Activated CD4-positive, CD25-positive, alpha-beta regulatory T cell treated with anti-CD3 and anti-CD28 coated beads, Interleukin-2, amount 50 U/mL, for 16 hours (primary cell): ENCODE measurements at places on chromosomes 6 and 20.
A peak's percentile ranks its signal among the peaks of the same experiment; 100 is the strongest.

DNA sequence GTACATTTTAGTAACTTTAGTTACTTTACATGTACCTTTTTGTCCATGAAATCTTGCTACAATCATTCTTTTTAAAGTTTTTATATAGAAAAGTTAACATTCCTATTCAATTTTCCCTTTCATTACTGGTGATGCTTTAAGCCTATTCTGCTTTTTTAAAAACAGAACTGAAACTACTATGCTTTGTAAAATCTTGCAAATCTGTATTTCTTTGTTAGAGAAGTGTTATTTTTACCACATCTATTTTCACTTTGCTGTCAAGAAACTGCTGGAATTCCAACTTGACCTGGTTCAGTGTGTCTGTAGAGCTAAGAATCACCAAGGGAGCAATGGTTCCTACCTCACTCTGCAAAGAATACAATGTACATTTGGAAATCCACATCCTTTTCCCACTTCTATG, 21.8 kb upstream of the SAMD5 start:
- no peak for DNase-seq

- no peak for DNase-seq
Observed at GRCh38 chr6:85252552-85252951, 197.3 kb upstream of the NT5E start.

DNA sequence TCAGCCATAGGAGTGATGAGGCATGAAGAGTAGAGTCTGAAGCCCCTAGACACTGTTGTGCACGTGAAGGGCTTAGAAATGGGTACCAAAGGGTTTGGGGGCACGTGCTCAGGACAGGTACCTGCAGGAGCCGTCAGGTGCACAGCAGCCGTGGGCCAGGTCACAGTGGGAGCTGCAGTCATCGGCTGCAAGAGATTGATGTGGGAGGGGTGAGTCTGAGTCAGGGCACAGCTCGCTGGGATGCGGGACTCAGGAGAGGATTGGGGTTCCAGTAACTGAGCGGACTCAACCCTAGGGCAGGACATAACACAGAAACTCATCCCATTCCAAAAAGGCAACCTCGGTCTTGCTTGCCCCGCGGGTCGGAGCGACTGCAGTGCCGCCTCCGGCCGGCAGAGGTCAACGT, 1.1 kb downstream of the DLK2 start:
- peak; percentile 38 for DNase-seq

DNA sequence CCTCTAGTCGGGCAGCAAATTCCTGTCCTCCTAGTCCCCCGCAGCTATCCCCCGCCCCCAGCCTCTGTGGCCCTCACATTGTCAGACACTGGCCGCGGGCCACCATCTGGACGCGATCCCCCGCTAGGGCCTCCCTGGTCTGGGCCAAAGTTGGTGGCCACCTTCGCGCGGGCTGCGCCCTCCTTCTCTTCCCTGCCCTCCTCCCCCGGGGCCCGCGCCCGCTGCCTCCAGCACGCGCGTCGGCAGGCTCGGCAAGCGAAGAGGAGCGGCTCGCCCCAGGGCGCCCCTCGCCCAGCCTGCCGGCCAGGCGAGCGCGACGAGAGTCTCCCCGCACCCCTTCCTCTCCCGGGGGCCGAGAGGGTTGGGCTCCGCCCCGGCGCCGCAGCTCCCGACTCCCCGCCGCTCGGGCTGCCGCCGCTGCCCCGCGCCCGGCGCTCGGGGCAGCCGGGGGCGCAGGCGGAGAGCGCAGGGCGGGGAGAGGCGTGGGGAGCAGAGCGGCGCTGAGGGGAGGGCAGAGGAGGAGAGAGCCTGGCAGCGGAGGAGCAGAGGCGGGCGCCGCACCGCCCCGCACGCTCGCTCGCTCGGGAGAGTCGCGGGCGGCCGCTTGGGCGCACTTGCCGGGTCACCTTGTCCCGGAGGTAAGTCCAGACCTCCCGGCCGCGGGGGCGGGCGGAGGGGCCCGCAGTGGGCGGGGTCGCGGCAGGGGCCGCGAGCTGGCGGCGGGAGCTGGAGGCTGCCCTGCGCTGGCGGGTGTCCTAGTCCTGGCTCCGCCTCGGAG, at the start of gene SYNDIG1:
Gene SYNDIG1, plus strand, starts transcription at position 514 of the 778 bp plus-strand sequence. CDS start 73,469 bp downstream, outside the sequence.
- no peak for DNase-seq

GRCh38 chr6:151451417-151451949, 443 bp downstream of the RMND1 start:
- no peak for DNase-seq

DNA sequence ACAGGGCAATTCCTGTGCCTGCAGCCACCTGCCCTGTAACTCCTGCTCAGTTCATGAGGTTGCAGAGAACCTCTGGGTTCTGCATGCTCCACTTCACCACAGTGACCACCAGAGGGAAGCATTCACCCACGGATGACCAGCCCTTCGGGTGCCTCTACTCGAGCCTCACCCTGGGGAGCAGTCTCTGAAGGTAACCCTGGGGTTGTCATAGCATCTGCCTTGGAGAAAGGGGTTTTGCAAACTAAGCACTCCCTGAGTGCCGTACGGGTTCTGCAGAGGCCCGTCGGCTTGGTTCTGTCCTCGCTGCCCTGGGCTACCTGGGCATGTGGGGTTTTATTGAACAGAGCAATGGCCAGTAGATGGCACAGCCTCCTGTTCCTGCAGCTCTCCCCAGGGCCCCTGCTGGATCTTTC, 10.2 kb upstream of the CST5 start:
- DNase-seq, result peak; percentile 24

GRCh38 chr6:44255871-44256774, 1.2 kb downstream of the SLC35B2 start:
- DNase-seq, result no peak

- peak; percentile 44 for DNase-seq
Observed at GRCh38 chr20:60262967-60263603, 304.9 kb downstream of the CDH26 start.

- DNase-seq, result no peak
Observed at GRCh38 chr6:41692080-41692675, 43.2 kb downstream of the TFEB start.

DNA sequence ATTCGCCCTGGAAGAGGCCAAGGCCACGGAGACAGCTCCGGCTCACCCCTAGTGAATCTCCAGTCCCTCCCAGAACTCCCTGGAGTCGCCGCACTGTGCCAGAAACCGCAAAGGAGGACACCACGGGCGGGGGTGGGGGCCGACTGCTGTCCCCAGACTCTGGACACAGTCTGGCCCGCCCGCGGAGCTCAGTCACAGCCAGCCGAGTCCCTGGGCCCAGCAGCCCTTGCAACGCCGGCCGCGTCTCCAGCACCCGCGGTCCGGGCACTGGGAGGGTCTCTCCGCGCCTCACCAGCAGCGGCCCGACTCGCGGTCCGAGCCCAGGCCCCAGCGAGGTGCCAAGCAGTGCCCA, 518 bp downstream of the PEX6 start:
- DNase-seq, result no peak

GRCh38 chr20:33985280-33985679, 8.4 kb upstream of the RALY start:
- no peak for DNase-seq

DNA sequence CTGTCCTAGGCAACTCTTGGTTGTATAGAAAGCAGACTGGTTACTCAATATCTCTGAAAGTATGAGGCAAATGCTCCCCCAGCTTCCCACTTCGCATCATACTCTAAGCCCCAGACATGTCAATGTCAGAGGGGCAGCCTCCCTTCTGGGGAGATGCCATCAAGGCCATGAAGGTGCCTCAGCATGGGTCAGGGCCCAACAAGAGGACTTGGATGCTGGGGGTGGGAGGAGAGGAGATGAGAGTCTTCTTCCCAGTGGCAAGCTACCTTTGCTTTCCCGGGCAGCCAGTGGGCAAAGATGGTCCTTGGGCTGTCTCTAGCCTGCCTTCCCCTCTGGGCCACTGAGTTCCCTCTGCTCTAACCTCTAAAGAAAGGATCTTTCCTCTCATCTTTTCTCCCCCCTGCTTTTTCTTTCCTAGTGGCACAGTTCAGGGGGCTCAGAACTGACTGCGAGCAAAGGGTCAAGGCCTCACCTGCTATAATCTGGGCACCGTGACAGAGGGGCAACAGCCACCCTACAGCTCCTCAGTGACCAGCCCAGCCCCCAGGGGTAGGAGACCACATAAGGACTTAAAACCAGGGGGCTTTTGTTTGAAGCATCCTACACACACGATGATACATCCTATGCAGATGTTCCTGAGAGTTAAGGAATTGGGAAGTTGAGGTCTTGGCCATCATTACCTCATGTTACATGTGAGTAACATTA, 26.2 kb downstream of the MOCS1 start:
- DNase-seq, result no peak

- DNase-seq, result no peak
Observed at GRCh38 chr6:42417641-42418112, 34.0 kb downstream of the TRERF1 start.

DNA sequence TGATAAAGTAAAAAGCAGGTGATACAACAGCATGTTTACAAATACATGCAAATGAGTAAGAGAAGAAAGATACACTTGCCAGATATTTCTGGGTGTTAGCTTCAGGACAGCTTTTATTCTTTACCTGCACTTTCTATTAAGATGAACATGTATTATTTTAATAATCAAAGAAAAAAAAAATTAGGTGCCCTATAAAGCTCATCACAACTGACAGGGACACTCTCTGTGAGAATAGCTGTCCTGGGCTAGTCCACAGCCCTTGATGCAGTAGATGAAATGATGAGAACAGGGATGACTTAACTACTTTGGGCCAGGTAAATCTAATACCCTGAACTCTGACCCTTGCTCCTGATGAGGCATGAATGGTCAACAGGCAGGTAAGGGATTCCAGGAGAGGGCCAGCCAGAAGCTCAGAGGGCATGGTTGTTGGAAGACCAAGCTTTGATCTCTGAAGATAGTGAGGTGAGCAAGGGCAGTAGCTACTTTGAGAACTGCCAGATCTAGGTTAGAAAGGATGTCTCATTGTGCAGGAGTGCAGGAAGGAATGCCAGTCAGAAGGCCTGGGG, 15.6 kb downstream of the NSFL1C start:
- no peak for DNase-seq

- no peak for DNase-seq
Observed at GRCh38 chr6:153485072-153485471, 354.0 kb upstream of the RGS17 start.

- no peak for DNase-seq
Observed at GRCh38 chr20:32966881-32967781, 37.1 kb downstream of the SUN5 start.

- DNase-seq, result no peak
Observed at GRCh38 chr6:109255946-109256640, 126.2 kb downstream of the CD164 start.

DNA sequence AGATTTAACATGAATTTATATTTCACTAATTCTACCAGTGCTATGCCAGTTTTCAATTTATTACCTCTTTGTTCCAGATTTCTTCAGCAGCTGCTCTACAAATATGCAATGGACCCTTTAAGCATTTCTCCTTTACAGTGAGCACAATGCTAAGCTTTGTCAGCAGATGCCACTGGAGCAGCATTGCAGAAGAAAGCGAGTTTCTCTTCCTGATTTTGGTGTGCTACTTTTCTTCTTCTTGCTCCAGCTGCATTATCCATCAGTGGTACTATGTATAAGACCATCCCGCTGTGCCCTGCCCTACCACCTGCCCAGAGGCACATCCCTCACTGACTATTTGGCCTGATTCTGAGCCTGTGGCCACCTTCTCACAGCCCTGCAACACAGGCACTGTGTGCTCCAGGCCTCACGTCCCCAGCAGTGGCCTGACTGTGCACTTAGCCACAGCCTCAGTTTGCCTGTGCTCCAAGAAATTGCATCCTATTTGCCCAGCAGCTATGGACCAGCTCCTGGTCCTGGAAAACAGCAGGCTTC, 84.1 kb downstream of the TNFAIP3 start:
- no peak for DNase-seq

DNA sequence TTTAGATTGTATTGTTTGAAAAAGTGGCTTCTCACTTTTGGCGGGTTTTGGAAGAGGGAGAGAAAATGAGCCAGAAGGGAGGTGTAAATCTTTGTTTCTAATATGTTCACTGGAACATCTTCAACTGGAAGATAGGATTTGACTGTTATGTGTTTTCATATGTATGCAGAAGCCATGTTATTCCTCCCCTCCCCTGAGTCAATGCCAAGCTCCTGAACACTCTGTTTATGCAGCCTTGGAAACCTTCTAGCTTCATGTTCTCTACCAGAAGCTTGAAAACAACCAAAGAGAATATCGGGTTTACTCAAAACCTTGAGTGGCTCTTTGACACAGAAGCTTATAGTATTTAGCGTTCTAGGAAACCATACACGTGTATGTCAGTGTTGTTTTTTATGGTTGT, 279.1 kb downstream of the PRL start:
- no peak for DNase-seq

- DNase-seq, result no peak
Observed at GRCh38 chr6:35955970-35956369, 35.1 kb upstream of the SRPK1 start.

GRCh38 chr6:156885562-156885961, 108.4 kb downstream of the ARID1B start:
- no peak for DNase-seq

GRCh38 chr6:130026859-130027258, 8.5 kb downstream of the L3MBTL3 start:
- DNase-seq, result no peak

- DNase-seq, result no peak
Observed at GRCh38 chr6:1383729-1384548, 5.4 kb upstream of the FOXF2 start.

GRCh38 chr6:13295576-13295975, 32.8 kb downstream of the TBC1D7 start:
- DNase-seq, result no peak

- no peak for DNase-seq
Observed at GRCh38 chr6:6405031-6405430, 84.6 kb upstream of the F13A1 start.

GRCh38 chr6:77633993-77634715, 18.7 kb upstream of the MEI4 start:
- DNase-seq, result no peak

DNA sequence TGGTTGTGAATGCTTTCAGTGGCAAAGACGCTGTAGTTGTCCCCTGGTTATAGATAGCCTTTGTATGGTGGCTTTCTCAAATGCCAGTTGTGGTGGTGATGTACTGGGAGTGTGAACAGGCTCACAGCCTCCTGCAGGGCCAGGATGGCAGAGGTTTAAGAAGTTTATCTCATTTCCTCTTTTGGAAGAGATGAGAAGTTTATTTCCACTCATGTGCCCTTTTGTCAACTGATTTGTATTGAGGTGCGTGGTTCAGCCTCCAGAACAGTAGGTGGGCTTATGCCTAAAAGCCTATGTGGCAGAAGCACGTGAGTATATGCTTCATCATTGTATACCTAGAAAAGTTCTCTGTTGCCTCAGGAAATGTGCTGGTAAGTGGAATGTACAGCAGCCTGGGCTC, 13.7 kb upstream of the ZFP57 start:
- DNase-seq, result no peak

GRCh38 chr20:57435498-57436222, 44.5 kb downstream of the RBM38 start:
- DNase-seq, result no peak
